ENCODE measurements at places on chromosomes 3 and 15.
A peak's percentile ranks its signal among the peaks of the same experiment; 100 is the strongest.

DNA sequence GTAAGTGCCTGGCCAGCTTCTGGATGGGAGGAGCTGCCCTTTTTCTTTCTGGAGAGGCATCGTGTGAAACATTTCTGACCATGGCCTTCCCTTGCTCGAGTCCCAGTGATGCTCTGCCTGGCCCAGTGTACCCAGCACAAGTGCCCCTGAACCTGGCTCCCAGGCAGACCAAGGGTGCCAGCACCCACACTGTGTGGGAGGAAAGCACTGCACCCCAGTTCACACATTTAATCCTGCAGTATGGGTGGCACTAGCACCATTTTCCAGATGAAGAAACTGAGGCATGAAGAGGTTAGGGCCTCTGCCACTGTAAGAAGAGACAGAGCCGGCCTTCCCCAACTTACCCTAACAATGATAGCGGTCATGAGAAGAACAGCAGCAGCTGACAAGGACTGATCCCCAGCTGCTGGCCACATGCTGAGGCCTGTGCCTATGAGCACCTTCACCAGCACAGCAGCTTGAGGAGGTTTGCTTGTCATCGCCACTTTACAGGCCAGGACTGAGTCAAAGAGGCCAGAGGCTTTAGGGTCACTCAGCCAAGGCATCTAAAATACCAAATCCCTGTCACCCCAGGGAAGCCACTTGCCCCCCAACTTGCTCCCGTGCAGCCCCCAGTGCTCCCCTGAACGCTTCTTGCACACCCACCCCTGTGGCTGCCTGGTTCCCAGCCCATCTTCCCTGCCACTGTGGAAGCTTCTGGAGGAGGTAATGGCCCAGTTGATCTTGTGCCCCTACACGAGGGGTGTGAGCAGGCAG lies 15.0 kb downstream of the PRR23E start:
- DNase-seq, result no peak

DNA sequence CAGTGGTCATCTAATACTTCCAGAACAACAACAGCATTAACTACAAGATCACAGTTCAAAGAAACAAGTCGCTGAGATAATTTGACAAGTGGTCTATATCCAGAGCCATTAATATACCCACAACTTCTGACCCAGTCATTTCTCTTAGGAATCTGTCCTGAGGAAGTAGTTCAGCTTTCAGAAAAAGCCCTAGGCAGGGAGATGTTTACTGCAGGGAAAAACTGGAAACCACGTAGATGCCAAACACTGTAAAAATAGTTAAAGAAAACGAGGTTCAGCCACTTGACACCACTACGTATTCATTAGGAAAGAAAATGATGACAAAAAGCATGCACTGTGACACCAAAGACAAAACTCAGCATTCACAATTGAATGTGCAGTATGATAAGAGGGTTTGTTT lies 22.3 kb upstream of the CDCP1 start:
- no peak for DNase-seq

- no peak for DNase-seq
These were observed 112.7 kb downstream of the ETFA start for GRCh38 chr15:76198456-76199105.

GRCh38 chr3:197003461-197004385 lies 25.9 kb downstream of the MELTF start:
- DNase-seq, result peak; percentile 41

- no peak for DNase-seq
These were observed 113.4 kb downstream of the CD47 start for GRCh38 chr3:107977221-107978130.

GRCh38 chr3:47712398-47712797 lies 69.3 kb downstream of the SMARCC1 start:
- DNase-seq, result no peak

DNA sequence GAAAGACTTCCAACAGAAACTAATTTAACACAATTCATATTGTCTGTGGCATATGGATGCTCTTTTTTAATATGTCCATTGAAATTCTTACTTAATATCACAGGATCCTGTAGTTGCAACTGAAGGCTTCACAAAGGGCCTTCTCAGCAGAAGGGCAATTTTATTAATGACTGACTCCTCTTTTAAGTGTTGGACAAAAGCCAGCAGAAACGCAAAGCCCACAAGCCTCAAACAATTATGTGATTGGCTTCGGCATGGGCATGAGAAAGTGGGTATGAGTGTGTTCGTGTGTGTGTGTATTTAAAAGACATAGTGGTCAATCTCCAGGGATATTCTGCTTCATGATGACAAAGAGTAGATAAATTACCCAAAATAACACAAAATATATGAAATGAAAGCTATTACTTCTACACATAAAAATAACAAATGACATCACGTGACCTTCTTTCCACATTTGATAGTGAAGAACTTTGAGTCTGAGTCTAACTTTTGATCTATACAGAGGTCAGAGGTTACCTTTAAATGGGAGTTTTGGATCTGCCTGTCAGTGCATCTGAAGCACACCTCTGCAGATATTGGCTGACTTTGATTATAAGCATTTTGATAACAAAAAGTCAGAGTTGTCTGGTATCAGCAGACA lies 496.9 kb downstream of the CADM2 start:
- DNase-seq, result no peak

DNA sequence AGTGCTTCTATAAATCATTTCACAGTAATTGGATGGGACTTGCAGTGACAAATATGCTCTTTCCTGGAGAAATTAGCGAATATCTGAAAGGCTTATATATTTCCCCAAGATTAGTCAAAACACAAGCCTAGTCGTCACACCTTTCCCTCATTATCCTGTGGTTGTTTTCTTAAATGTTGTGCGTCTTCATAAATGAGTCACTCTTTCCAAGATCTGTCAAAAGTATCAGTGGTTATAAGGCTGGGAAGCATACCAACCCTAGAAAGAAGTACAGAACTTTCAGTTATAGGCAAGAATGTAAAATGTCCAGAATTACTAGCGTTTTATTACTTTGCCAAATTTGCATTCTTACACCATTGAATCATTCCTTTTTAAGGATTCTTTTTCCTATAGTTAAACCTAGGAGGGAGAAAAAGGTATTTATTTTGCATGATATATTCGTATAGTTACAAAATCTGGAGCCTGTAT lies 33.6 kb downstream of the TMEM212 start:
- DNase-seq, result no peak

DNA sequence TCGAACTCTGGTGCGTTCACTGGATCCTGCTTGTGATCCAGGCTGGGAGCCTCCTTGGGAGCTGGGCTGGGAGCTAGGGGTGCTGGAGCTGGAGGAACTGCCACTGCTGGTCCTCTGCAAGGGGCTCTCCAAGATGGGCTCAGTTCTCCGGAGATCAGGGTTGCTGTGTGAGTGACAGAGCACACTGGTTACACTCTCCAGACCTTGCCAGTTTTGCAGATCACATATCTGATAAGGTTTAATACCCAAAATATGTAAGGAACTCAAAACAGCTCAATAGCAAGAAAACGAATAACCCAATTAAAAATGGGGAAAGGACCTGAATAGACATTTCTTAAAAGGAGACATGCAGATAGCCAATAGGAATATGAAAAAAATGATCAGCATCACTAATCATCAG lies 84.2 kb upstream of the SLC2A2 start:
- DNase-seq, result no peak

- no peak for DNase-seq
These were observed 91.6 kb downstream of the PPARG start for GRCh38 chr3:12380461-12380860.

- no peak for DNase-seq
These were observed 35.5 kb downstream of the CYFIP1 start for GRCh38 chr15:22944651-22945050.

- DNase-seq, result peak; percentile 80
These were observed 46.4 kb upstream of the HES1 start for GRCh38 chr3:194089357-194090177.

GRCh38 chr3:42430781-42431532 lies 20.5 kb upstream of the LYZL4 start:
- DNase-seq, result no peak

- DNase-seq, result no peak
These were observed 9.9 kb upstream of the NUDT16 start for GRCh38 chr3:131371688-131372066.

DNA sequence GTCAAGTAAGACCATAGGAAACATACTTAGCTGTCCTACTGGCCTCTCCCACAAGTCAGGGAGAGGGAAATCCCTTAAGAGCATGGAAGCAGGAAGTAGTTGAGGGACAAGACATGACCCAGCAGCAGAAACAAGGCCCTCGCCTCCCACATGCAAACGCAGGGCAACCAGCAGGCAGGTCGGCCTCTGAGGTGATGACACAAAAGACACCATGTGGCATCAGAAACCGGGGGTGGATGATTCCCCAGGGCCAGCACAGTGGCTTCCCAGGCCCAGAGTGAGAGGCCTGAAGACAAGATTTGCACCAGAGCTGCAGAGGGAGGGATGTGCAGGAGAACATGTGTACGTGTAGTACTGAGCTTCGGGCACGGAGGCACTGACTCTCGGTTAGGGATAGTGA lies 26.3 kb downstream of the PXYLP1 start:
- DNase-seq, result no peak

DNA sequence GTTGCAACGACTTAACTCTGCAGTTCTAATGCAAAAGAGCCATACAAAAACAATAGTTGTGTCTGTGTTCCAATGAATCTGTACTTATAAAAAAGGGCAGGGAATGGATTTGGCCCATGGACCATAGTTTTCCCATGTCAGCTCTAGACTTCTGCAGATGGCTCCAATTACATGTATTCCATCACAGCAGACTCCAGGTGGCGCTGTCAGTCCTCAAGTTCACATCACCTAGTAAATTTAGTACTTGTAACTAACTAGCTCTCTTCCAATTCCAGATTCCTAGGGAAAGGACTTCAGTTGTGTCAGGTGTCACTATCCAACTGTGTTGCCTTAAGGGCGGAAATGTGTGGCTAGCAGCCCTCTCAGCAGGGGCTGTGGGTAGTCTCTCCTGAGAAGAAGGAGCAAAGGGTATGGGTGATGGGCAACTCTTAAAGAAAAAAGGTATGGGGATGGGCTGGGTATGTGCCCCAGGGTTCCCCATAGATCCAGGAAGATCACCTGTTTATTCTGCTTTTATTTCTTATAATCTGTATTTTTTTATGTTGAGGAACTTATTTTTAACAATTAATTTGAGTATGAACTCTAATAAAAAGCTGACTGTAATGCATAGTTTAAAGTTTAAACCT lies 36.2 kb downstream of the BBS4 start:
- DNase-seq, result peak; percentile 8

GRCh38 chr3:144351011-144351410 lies 379.4 kb downstream of the DIPK2A start:
- DNase-seq, result no peak

DNA sequence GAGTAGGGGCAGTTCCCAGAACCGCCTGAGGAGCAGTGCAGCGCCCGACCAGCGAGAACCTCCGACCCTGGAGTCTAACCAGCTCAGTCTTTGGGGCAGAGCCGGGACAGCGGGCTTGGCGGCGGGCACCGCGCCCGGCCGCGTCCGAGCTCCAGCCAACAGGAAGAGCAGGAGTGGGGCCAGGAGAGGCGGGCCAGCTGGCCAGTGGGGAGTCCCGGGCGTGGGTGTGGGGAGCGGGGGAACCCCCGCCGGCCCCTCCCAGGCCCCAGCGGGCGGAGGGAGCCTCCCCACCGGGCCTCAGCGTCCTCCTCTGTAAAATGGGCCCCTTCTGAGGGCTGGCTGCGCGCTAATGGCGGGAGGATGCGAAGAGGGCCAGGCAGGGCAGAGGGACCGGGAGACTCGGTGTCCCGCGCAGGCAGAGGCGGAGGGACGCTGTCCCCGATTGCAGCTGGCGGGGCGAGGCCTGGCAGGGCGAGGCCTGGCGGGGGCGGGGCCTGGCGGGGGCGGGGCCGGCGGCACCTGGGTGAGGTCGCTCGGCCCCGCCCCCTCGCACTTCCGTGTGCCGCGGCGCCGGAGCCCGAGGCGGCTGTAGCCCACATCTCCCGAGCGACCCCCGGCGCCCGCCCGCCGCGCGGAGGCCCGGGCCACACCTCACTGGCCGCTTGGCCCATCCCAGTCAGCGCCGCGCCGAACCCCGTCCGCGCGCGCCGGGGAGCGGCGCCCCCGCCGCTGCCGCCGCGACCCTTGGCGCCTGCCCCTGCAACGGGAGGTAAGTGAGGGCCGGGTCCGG lies at the start of gene PRKCD:
Gene PRKCD (plus strand): TSS at position 550 of the 790 bp plus-strand sequence. CDS start 17,214 bp downstream, outside the sequence.
- DNase-seq, result peak; percentile 64

GRCh38 chr3:115549071-115549470 lies 74.2 kb upstream of the GAP43 start:
- no peak for DNase-seq

DNA sequence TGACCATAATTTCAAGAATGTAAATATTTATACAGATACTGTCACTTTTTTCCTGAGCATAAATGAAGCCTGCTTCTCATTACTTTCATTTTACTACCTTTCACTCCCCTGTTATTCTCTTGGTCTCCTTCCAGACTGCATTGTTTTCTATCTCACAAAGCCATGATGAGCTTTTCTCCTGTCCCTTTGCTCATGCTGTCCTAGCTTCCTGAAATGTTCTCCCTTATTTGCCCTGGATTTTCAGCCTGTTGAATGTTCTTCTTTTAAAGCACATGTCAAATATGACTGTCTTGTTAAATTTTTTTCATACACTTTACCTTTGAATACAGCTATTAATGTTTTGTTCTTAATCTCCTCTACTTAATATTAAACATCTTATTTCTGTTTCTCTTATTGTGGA lies 31.7 kb downstream of the ATP11B start:
- no peak for DNase-seq

- DNase-seq, result no peak
These were observed 56.5 kb downstream of the VPS8 start for GRCh38 chr3:184868477-184868876.

- DNase-seq, result no peak
These were observed 45.3 kb downstream of the OSTN start for GRCh38 chr3:191244242-191244867.

- no peak for DNase-seq
These were observed 79.5 kb downstream of the MYLK start for GRCh38 chr3:123804676-123805075.

DNA sequence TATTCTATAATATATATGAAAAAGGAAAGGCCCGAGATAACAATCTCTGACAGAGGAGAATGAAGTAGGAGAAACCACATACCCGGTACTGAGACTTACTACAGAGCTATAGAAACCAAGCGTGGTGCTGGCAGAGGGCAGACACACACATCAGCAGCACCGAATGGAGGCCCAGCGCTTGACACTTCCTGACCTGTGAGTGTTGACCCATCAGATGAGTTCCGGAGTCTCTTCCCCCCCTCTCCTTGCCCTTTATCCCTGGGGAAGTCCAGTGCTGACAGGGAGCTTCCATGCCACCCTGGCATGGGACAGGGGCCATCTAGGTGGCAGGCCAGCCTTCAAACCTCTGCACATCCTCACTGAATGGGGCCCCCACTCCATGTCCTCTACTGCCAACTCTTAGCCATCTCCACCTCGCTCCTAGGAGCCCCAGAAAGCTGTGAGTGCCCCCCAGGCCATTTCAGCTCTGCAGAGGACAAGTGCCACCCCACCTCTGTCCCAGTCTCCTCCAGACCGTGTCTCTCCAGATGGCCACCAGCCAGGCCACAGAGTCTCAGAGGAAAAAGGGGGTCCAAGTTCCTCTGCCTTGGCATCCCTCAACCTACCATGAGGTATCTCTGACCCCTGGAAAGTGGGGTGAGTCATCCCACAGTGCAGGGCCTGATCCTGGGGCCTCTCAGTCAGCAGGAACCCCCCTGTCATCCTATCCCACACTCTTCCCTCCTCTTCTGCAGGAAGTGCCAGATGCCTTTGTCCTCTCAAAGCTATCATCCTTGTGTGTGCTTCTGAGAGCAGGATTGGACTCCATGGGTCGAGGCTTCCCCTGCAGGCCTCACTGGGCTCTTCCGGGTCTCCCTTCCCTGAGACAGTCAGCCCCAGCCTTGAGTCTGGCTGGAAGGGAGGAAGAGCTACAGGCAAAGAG lies 116.5 kb upstream of the ALDH1A3 start:
- DNase-seq, result no peak

Data from bone marrow (tissue), 2 donors.